KG1 (cell line): ENCODE measurements at places on chromosomes 5 and 9.

DNA sequence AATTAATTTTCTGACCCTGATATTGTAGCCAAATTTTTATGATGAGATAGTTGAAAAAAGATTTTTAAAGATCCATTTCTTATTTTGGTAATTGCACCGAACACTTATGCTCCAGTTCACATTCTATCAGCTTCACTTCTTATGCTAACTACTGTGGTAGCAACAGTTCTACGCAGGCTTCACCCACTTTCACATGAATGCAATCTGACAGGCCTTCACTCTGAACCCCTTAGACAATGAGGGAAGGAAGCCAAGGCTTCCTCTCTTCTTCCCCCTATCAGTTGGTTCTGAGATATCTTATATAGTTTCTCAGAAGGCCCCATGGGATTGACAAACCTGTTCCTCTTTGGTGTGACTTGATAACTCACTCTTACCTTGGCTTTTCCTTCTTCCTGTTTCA, 185.8 kb downstream of the CETN3 start:
- DNase-seq: no peak

DNA sequence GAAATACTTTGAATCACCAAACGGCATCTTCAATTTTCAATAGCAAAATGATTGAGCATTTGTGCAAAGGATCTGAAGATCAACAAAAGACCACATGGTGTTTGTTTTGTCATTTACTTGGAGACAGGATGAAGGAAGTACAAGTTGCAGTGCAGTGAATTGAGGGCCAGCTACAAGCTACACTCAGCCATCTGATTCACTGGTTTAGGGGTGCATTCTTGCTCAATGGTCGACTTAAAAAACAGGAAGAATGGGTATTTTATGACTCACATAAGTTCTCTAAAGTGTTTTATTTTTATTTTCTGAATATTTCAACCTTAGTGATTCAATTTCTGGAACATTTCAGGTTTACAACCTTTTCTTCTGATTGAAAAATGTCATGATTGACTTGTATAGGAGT, 412.1 kb upstream of the ADAMTSL1 start:
- no peak for DNase-seq

DNA sequence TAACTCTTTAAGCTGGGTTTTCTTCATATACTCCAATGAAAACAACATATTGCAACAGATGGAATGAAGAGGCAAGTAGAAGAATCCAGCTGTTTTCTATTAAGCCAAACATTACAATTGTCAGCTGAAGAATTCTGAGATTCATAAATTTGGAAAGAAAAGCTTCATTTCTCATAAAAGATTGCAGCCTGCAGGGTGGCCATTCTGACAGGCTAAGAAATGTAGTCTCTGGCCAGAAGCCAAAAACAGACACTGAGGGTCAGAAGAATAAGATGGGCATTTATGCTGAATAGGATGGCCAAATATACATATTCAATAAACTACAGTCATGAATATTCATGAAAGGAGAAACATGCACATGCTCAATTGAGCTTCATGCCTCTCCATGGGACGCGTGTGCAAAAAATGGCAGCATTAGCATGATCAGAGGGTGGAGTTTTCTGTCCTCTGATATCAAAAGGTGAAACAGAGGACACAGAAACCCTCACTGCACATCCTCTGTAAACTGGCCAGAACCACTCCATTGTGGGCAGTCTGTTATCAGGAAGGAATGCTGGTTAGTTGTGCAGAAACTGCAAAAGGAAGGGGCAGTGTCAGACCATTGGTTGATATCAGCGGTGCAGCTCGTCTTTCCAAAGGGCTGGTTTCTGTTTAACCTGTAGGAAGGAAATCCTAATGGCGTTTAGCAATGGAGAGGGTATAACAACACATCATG, 50.2 kb downstream of the FXN start:
- no peak for DNase-seq

- no peak for DNase-seq
Measured at GRCh38 chr9:38134611-38135237, 65.7 kb upstream of the SHB start.

GRCh38 chr9:132645711-132646110, 24.1 kb downstream of the DDX31 start:
- DNase-seq: no peak

DNA sequence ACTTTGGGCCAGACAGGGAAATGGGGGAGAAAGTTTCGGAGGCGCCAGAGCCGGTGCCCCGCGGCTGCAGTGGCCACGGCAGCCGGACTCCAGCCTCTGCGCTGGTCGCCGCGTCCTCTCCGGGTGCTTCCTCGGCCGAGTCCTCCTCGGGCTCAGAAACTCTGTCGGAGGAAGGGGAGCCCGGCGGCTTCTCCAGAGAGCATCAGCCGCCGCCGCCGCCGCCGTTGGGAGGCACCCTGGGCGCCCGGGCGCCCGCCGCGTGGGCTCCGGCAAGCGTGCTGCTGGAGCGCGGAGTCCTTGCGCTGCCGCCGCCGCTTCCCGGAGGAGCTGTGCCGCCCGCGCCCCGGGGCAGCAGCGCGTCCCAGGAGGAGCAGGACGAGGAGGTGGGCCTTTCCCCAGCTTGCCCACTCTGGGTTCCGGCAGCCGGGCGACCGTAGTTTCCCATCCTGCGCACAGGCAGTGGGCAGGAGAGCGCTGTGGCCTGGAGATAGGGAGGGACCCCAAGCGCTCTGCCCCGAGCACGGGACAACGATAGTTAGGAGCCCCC, 516 bp downstream of the MAST4 start:
- no peak for DNase-seq

- DNase-seq: no peak
Measured at GRCh38 chr5:132838516-132839282, 8.3 kb upstream of the SHROOM1 start.

DNA sequence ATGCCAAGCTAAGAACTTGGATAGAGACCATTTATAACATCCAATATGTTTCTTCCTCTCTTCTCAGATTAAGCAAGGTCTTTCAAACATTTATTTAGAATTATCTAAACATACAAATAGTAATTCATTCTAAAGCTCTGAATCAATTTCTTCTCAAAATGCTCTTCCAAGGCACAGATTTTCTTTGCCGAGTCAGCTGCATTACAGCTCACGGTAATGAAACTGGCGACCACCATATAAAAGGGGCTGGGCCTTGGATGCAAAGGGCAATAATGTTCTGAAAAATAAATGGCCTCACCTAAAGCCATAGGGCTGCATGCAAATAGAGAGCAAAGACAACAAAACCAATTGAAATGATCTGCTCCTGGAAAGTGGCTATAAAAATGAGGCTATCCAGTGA, 63.8 kb downstream of the MED27 start:
- DNase-seq: no peak

- no peak for DNase-seq
Measured at GRCh38 chr9:82466616-82467260, 478.2 kb downstream of the SPATA31D1 start.

- DNase-seq: no peak
Measured at GRCh38 chr9:31996331-31996730, 388.1 kb upstream of the ACO1 start.

DNA sequence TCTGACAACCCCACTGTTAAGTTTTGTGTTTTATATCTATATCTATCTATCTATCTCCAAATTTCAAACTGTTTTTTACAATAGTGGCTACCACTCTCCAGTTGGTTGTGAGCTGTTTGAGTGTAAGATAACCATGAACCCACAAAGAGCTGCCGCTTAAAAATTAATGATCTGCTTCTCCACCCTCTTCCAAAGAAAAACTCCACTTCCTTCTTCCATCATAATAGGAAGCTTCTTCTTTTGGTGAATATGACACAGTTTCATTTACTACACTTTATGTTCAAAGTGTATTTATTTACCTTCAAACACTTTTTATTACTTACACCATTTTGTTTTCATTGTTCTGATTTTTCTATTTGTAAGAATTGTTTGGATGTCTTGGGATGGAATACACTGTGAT, 37.9 kb downstream of the SPZ1 start:
- no peak for DNase-seq

GRCh38 chr5:139149477-139150199, 48.5 kb downstream of the SIL1 start:
- no peak for DNase-seq

DNA sequence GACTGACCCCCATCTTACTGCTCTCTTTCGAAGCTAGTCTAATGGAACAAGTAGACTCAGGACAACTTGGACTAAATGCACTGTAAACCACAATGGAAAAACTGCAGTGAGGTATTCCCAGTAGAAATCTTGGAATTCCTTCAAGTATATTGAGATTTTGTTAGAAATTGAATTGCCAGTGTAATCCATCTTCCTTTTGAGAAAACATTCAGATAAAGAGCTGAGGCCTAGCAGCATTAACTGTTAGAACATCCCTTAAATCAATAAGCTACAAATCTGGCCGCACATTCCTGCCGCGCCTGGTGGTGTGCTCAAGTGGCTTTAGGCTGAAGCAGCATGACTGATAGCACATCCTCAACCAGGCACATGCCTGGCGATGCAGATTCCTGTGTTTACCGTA, 29.3 kb downstream of the PPIC start:
- no peak for DNase-seq

DNA sequence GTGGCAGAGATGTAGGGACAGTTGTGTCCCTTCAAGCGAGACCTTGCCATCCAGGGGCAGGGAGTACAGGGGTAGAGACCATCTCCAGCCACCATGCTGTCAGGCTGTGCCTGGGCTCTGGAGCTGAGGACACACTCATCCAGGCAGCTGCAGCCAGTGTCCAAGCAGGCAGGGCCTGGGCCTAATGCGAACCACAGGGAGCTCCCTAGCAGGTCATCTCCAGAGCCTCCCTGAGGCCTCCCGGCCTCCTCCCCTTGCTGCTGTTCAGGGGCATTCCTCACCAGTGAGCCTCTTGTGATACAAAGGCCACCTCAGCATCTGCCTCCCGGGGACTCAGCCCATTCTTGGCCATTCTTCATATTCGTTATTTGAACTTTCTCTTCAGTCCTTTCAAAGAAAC, 35.0 kb downstream of the TPPP start:
- DNase-seq: no peak

DNA sequence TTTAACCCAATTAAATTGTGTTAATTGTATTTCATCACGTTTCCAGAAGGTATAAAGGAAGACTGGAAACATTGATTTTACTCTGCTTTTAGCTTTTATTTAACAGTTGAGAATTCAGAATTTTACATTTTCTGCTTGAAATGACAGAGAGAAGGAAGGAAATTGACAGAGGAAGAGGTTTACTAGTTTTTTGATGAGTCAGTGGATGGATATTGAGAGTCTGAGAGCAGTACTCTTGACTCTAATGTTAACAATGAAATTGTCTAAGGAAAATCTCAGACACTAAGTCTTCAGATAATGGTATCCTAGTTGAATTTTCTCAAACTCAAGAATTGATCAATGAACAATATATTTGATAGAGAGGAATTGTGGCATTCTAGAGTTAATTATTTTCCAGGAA, 60.6 kb downstream of the IPO11 start:
- DNase-seq: no peak

- DNase-seq: no peak
Measured at GRCh38 chr9:128247226-128247803, 28.5 kb downstream of the GOLGA2 start.

GRCh38 chr5:98780390-98780789, 6.9 kb downstream of the RGMB start:
- DNase-seq: no peak

- DNase-seq: no peak
Measured at GRCh38 chr5:80707645-80708044, 52.9 kb upstream of the DHFR start.

DNA sequence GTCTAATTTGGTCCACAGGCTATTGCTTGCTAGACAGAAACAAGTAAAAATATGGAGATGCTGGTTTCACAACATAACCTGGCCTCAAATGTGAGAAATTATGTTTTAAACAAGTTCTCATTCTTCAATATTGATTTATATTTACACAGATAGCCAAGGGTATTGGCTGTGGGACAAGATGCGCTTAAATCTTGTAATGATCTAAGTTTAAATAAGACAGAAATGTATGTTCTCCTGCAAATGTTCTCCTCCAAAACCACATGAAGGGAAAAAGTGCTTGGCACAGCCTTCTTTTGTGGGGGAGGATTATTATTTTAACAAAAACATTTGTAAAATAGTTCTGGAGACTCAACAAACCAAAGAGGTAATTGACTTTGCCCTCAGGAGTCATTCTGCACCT, 356.0 kb downstream of the DMAC1 start:
- no peak for DNase-seq

- DNase-seq: no peak
Measured at GRCh38 chr5:99088309-99088708, 159.5 kb upstream of the CHD1 start.

DNA sequence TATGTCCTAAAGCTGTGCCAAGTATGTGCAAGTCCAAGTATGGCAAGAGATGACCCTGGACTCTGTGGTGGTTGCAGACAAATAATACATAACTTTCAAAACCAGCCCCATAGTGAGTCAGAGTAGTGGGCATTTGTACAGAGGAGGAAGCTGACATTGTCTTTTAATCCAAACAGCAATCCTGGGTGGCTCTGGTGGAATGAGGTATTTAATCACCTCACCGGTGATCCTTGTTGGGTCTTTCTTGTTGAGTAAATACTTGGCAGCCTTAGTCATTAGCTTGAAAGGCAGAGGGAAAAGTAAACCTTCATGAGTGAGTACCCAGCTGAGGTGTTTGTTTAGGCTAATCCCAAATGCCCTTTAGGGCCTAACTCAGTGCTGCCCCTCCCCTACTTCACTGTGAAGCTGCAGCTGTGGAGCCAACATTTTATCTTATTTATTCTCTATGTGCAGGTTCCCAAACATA, 148.7 kb upstream of the SLC12A2 start:
- no peak for DNase-seq
